ENCODE measurements at places on chromosomes 5 and 9.
A peak's percentile ranks its signal among the peaks of the same experiment; 100 is the strongest.

DNA sequence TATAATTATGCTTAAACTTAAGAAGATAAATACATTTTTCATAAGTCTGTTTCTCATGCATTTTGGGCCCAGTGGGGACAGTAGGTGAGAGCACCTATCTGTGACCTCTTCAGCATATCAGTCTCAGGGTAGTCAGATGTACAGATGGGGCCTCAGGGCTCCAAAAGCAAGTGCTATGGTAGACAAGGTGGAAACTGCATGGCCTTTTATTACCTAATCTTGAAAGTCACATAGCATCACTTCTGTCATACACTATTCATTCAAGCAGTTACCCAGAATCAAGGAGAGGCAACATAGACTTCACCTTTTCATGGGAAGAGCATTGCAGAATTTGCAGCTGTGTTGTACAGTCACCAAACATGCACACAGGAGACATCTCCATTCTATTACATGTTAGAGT lies 94.8 kb downstream of the SV2C start:
- DNase-seq, result no peak

GRCh38 chr5:98599016-98599415 lies 174.4 kb upstream of the RGMB start:
- no peak for DNase-seq

DNA sequence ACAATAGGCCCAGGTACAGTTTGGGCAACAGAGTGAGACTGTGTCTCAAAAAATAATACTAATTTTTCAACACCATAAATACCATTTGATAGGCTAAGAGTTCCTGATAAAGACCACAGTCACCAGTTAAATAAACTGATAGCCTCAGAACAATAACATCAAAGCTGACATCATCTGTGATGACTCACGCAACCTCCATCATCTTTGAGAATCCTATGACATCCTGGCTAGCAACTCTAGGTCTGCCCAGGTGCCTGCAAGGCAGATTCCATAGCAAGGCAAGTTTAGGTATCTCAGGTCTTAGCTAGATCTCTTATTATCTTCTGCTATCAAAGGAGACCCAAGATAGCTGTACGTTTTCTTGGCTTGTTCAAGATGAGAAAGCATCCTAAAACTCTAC lies 30.5 kb upstream of the UBAP2 start:
- peak; percentile 41 for DNase-seq

- peak; percentile 50 for DNase-seq
Measured at GRCh38 chr5:88688156-88688983, 194.6 kb downstream of the MEF2C start.

DNA sequence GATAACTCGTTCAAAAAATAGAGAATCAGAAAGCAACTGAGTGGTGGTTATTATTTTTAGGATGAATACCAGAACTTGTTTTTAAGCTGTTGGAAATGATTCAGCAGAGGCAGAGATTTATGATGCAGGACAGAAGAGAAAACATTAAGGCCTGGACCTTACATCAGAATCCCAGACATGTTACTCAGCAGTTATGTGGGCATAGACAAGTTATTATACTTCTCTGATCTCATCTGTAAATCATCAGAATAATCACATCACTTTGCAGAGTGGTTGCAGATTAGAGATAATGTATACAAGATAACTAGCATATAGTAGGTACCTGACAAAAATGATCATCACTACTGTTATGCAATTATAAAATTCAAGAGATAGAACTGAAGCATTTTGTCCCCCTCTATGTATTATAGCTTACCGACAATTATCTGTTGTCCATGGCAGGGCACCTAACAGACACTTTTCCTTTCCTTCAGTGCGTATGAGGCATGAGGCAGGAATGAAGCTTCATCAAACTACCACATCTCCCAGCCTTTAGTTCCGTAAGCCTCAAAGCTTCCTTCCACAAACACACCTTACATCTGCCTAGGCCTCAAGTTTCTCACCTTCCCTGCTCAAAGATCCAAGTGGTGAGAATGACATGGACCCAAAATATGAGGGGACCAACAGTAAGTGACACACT lies 165.9 kb downstream of the DENND1A start:
- peak; percentile 39 for DNase-seq

DNA sequence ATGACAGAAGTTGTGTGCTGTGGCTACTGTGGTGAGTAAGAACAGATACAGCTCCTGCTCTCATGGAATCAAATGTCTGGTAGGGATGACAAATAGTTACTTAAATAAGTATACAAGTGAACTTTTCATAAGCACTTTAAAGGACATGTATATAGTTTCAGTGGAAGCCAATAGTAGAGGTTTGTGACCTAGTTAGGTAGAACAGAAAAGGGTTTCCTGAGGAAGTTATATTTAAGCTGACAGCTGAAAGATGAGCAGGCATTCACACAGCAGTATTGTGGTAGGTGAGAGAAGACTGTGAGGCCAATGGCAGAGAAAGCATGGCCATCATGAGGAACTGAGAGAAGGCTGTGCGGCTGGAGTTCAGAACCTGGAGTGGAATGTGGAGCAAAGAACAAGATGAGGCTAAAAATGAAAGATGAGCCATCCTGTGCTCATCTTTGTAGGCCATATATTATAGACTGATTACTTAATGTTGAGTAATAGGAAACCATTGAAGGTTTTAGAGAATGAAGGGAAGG lies 15.4 kb downstream of the FAM174A start:
- DNase-seq, result no peak

GRCh38 chr5:137669811-137670210 lies 66.1 kb downstream of the KLHL3 start:
- no peak for DNase-seq

DNA sequence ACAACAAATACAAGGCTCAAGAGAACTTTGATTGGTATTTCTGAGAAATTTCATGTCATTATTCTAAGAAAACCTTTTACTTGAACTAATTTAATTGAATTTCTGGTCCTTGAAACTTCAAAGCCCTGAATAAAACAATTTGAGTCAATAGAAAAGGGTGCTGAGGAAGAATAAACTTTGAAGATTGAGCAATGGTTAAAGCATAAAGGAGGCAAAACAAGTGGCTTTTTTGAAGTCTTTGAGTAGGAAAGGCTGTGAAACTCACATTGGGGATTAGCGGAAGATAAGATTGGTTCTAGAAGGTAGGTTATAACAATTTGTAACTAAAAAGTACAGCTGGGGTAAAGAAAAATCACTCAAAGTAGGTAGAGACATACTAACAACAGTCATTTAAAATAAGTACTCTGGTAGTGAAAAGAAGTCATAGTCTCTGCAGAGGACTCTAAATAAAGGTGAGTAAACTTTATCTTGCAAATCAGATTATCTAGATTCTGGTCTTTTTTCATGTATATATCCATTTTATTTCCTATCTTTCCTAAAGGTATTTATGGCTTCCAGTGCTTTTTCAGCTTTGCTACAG lies 6.4 kb upstream of the PLPP1 start:
- DNase-seq, result no peak
